ENCODE measurements at places on chromosomes 7 and 10. TPM values are rescaled to one million over a fixed set of nuclear protein-coding genes. Genes with fewer than 3 reads are reported as not detected.

GRCh38 chr7:17659126-17659525 is 281.2 kb downstream of the SNX13 start:
- DNase-seq, result no peak

GRCh38 chr7:94344826-94345225 is 49.9 kb upstream of the COL1A2 start:
- no peak for DNase-seq

- DNase-seq, result no peak
Measured at GRCh38 chr7:104900525-104901239, 113.3 kb upstream of the KMT2E start.

GRCh38 chr7:2104107-2104710 is 128.5 kb downstream of the MAD1L1 start:
- DNase-seq, result no peak

Gene DNAJC30
- polyA plus RNA-seq, result 4.9 TPM

GRCh38 chr10:101216207-101217043 is 12.8 kb downstream of the LBX1 start:
- no peak for DNase-seq

Gene PHKG1
- polyA plus RNA-seq, result 0.49 TPM

DNA sequence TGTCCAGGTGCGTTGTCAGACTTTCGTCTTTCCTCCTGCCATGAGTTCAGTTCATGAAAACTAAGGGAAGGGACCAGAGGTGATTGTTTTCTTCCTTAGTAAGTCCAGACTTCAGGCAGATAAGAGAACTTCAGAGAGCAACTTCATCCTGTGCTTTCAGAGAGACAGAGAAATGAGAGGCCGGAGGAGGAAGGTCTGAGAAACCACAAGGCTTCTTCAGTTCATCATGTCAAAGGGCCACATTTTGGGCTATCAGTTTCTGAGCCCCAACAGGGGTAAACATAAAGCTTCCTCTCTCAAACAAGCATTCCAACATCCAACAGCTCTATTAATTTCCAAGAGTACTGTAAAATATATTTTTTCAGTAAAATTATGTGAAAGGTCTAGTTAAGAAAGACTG is 668.4 kb upstream of the NRP1 start:
- no peak for DNase-seq

- no peak for DNase-seq
Measured at GRCh38 chr7:13947535-13947934, 41.9 kb downstream of the ETV1 start.

DNA sequence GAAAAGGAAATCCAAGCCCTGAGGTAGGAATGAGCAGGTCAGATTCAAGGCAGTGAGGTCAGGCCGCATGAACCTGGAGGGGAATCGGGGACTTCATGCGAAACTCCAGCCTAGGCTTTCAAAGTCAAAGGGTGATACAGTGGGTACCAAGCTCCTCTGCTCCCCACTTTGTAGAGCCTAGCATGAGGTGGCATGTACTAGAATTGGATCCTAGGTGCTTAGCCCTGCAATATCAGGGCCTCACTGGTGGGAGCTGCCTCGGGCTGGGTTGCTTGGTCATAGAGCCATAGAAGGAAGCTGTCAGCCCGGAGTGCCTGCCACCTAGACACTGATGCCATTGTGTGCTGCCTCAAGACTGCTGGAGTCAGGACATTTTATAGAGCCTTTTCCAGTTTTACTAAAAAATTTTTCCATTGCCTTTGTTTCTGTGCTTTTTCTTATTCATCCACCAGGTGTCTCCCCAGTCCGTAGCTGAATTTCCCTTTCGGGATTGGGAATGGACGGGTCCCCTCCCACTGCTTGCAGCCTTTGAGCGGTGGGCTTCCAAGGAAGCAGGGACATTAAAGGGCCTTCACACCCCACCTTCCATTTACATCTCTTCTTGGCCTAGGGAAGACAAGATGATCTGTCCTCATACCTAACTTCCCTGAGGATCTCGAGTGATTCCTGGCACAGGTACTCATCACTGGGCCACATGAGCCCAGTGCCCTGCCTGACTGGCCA is 5.5 kb upstream of the LZTS2 start:
- no peak for DNase-seq

GRCh38 chr10:125161707-125162119 is 1.4 kb upstream of the CTBP2 start:
- no peak for DNase-seq

DNA sequence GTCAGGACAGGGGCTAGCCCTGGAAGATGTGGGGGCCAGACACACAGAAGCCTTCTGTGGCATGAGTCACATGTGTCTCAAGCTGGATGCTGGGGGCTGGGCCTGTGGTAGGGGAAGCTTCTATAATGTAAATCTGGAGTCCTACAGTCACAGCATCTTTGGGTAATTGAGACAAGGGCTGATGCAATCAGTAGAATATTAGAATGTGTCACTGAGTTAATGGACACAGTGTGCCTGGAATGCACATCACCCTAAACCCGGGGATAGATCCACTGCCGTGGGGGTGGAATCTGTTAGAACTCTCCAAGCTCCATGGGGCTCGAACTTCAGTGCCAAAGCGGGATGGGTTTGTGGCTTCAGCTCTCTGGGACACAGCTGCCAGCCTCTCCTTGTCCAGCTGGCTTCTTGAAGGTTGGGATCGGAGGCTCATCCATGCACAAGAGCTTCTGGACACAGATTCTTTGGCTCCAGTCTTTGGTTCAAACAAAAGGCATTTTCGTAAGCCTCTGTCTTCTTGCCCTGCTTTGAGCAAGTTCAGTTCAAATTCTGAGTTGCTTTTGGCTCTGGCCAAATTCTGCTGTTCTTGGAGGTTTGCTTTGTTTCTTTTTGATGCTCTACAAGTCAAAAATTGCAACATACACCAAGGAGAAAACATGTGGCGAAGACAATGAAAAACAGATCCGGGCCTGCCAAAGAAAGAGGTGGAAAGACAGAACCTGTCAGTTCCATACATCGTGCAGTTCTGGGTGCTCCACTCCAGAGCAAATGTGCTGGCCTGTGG is 194.8 kb upstream of the ZNF32 start:
- no peak for DNase-seq

Gene OR2A1
- polyA plus RNA-seq, result not detected

DNA sequence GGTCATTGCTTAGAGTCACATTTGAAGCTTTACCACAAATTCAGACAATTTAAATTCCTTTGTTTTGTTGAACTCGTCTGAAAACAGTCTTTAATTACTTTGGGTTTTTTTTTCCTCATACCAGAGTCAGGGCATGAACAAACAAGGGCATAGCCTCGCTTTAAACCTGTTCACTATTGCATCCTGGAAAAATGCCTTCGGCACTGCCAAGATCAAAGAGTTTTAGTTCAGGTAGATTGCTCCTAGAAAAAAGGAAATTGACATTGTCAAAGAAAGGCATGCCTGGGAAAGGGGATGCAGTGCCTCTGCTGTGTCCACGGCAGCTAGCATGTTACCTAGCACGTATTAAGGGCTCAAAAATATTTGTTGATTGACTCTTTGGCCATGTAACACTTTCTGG is 235.1 kb downstream of the ARHGAP21 start:
- no peak for DNase-seq

DNA sequence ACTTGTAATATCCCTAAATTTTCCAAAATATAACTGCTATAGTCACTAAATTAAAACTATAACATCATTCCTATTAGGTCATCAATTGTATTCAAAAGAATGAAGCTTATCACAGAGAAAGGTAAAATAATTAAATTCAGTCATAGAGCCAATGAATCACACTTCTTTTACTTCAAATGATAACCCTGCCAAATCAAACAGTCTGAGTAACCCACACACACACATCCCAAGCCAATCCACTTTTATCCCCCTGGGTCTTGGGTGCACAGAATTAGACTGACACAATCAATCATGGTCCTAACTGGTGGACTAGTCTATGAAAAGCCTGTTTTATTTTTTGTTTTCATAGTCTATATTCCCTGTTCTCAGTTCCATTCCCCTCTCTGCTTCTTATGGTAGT is 25.6 kb downstream of the CTNNA3 start:
- DNase-seq, result no peak

- DNase-seq, result peak; percentile 94
Measured at GRCh38 chr10:46525177-46525823, 31.2 kb downstream of the GPRIN2 start.
